Amniotic stem cell (primary cell): ENCODE measurements at places on chromosomes 1 and 21.

GRCh38 chr1:36553591-36554322, 71.0 kb upstream of the CSF3R start:
- DNase-seq: peak; percentile 34

DNA sequence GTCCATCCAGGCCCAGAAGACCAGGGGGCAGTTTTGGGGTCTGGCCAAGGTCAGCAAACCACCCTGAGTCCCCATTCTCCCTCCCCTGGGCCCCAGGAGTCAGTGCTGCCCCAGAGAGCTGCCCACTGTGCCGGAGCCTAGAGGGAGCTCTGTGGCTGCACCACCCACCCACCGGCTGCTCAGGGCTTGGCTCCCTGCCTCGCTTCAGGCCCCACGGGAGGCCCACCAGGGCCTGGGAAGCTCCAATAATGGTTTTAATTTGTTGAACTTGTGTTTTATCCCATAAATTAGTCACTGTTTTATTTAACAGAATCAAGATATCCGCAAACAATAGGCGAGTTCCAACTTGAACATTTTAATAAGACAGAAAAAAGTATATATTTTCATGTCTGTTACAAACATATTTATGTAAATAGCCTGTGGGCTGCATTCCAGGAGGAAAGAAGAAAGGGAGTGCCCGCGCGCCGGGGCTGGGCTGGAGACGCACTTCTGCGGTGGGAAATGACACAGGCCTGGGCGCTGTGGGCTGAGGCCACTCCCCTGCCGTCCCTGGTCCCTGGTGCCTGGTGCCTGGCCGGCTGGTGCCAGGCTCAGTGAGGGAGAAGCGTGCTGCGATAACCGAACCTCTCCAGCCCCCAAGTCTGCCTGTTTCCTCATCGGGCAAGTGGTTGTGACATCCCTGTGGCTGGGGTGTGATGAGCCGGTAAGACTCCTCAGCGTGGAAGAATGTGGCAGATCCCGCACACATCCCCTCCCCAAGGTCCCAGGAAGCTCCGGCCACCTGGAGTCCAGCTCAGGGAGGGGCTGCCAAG, 160.5 kb downstream of the PEX14 start:
- no peak for DNase-seq

GRCh38 chr1:31712068-31712467, 8.3 kb upstream of the COL16A1 start:
- no peak for DNase-seq

DNA sequence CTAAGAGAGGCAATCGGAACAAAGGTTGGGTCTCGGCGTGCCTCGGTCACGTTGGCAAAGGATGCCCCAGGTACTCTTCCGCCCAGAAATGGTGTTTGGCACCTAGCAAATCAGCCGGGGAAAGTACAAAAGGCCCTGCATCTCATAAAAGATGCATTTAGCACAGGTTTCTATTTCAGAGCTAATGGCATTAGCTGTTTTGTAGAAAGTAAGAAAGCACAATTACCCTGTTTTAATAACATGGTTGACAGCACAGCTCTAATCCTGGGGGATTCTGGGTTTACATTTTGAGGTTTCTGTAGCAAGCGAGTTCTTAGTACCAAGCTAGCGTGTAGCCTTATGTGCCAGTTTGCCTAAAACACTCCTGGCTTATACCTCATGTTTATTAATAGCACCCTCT, 178.5 kb downstream of the PRDM2 start:
- no peak for DNase-seq

GRCh38 chr1:12012560-12013316, 6.6 kb upstream of the MIIP start:
- no peak for DNase-seq

GRCh38 chr1:161427733-161428516, 60.2 kb upstream of the CFAP126 start:
- DNase-seq: no peak

GRCh38 chr1:20480951-20481617, 4.9 kb downstream of the CAMK2N1 start:
- no peak for DNase-seq

GRCh38 chr1:178921499-178921898, 50.6 kb upstream of the ANGPTL1 start:
- DNase-seq: no peak

GRCh38 chr1:164723296-164723798, 164.4 kb downstream of the PBX1 start:
- DNase-seq: no peak

- DNase-seq: no peak
These were observed 74.9 kb downstream of the MATN1 start for GRCh38 chr1:30648408-30649000.
